ENCODE measurements at places on chromosomes 3 and 15.

DNA sequence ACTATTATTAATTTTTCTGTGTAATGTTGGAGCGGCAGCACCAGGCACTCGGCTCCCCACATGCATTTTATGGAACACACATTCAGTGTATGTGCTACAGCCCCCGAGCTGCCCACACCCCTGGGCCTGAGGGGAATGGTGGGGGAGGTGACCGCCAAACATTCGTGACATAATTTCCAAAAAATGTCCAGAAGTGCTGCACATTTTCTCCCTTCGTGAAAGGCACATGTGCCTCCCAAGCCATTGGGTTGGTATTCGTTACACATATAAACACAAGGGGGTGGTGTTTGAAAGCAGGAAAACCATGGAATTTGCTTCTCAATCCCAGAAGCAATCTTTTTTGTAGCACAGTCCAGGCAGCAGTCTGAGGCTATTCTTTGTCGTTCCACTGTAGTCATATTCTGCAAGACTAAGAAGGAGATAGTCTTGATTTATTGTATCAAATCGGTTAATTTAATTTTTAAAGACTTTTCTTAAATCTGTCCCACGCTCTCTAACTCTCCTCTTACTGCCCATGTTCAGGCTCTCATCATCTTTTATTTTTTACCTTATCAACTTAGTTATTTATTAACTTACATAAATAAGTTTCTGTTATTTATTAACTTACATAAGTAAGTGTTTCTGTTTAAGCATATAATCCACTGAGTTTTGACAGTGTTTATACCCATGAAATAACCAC lies 39.2 kb upstream of the POLR2M start:
- DNase-seq: no peak

DNA sequence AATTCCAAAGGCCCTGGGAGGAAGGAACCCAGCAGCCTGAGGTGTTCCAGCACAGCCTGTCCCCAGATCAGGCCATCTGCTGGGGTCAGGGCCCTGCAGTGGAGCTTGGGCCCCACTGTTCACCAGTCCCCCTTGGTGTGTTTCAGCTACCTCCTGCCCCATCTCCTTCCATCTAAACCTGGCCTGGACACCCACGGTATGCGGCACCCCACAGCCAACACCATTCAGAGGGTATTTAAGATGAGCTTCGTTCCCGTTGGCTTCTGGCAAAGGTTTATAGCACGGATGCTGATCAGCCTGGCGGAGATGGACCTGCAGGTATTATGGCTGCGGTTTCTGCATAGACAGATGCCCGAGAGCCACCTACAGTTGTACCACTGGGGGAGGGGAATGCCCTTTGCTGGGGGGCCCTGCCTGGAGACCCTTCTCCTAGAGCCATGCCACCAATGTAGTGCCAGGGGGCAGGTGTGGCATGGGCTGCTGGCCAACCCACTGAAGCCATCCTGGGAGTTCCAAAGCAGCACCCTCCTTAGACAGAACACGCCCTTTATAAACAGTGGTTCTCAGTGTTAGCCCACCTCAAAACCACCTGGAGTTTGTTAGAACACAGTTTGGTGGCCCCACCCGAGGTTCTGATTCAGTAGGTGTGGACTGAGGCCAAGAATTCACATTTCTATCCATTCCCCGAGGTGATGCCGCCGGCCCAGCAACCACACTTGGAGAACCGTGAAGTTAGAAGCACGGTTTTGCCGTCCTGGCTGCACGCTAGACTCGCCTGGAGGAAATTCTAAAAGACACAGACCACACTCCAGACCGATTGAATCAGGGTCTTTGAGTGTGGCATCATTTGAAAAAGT lies 126.9 kb downstream of the LRRK1 start:
- peak; percentile 5 for DNase-seq

GRCh38 chr3:195550723-195551122 lies 7.6 kb upstream of the PPP1R2 start:
- no peak for DNase-seq

- DNase-seq: no peak
Measured at GRCh38 chr3:112020674-112021085, 13.9 kb upstream of the TMPRSS7 start.

DNA sequence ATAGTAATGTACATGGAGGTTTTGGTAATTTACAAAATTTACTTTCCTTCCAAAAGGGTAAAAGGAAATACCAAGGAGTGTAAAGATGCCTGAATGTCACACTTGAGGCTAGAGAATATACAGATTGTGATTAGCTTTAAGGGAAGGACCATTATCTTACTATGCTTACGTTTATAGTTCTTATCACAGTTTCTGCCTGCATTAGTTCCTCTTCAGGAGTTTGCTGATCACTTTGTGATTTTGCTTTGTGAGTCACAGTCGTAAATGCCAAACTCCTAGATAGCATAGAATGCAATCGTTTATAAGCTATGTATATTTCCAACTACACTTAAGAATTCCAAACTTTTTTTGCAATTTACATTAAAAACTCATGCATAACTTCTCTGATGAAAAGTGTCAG lies 1034.6 kb downstream of the DIPK2A start:
- no peak for DNase-seq

GRCh38 chr3:45098310-45098709 lies 47.9 kb downstream of the CDCP1 start:
- DNase-seq: no peak

GRCh38 chr3:12560505-12561190 lies 3.8 kb downstream of the MKRN2 start:
- DNase-seq: no peak

- DNase-seq: no peak
Measured at GRCh38 chr3:3902161-3902560, 102.9 kb downstream of the LRRN1 start.

DNA sequence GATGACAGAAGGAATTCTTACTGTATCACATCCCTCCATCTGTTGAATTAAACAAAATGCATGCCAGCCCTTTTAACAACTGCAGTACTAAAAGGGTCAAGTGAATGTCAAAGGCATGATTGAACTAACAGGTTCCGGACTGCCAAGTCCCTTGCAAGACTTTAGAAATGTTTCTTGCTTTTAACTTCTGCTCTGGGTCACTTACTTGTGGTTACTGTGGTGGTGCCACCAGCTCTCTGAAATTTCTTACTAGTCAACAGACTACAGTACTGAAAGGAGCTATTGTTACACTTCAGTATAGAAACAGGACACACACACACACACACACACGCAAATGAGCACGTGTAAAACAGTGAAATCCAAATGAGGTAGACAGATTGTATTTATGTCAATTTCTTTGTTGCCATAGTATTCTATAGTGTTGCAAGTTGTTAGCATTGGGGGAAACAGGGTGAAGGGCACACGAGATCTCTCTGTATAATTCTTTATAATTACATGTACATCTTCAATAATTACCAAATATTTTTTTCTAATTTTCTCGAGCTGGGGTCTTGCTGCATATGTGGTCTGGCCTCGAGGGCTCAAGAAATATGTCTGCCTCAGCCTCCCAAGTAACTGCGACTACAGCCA lies 79.9 kb upstream of the SLC25A26 start:
- DNase-seq: no peak

DNA sequence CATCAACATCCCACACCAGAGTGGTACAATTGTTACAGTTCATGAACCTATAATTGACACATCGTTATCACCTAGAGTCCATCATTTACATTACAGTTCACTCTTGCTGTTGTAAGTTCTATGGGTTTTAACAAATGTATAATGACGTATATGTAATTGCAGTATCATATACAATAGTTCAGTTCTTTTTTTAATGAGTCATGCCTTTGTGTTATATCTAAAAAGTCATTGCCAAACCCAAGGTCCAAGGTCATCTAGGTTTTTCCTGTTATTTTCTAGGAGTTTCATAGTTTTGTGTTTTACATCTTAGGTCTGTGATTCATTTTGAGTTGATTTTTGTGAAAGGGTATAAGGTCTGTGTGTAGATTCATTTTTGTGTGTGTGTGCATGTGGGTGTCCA lies 160.9 kb upstream of the GALNT15 start:
- DNase-seq: no peak

GRCh38 chr3:119913021-119913420 lies 131.1 kb downstream of the NR1I2 start:
- DNase-seq: no peak

DNA sequence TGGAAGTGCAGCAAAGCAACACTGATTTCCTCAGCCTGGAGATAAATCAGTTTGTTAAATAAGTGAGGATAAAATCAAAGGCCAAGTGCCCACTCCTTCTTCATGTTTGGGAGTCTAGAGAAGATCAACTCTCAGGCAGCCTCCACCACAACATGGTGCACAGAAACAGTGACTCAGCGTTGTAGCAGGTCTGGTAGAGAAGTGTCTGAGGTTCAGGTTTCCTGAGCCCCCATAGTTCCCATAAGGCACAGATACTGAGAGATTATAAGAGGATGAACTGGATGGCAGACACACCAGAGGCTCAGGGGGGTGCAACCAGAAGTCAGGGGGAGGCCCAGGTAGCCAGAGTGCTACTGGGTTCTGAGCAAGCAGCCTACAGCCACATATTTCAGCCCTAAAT lies 166.7 kb downstream of the FRMD5 start:
- DNase-seq: no peak

Data from transverse colon (tissue), 4 donors.